PC-9 (cell line): ENCODE measurements at places on chromosomes 3 and 15. TPM values are rescaled to one million over a fixed set of nuclear protein-coding genes. Genes with fewer than 3 reads are reported as not detected.

GRCh38 chr3:108159865-108160264, 62.4 kb downstream of the IFT57 start:
- no peaks in the 10 kb centered on the region for H3K27me3 ChIP-seq
- H3K4me3 ChIP-seq = no peak overlapping the region; the same call in 1 of the 2 replicates
- H3K4me1 ChIP-seq = peaks cover 26% of the 10 kb centered on the region
- 0 out of 2 replicates have a peak, but pooled peaks cover 10% of the 10 kb centered on the region for H3K36me3 ChIP-seq
- peak; percentile 97 for DNase-seq

- no peak for DNase-seq
- H3K27ac ChIP-seq = no peak overlapping the region
- H3K4me3 ChIP-seq = no peak overlapping the region
- no peaks in the 10 kb centered on the region for H3K27me3 ChIP-seq
These were observed 623.5 kb upstream of the TBL1XR1 start for GRCh38 chr3:177820683-177821316.

GRCh38 chr3:33144433-33144832, 30.6 kb downstream of the CRTAP start:
- no peaks in the 10 kb centered on the region for H3K36me3 ChIP-seq
- no peaks in the 10 kb centered on the region for H3K27me3 ChIP-seq
- H3K4me3 ChIP-seq = no peak overlapping the region
- no peak for DNase-seq

- H3K27me3 ChIP-seq = no peaks in the 10 kb centered on the region
- no peak overlapping the region for H3K4me3 ChIP-seq
- 0 out of 2 replicates have a peak, but pooled peaks cover 9% of the 10 kb centered on the region for H3K4me1 ChIP-seq
- H3K27ac ChIP-seq = no peak overlapping the region
- no peak for DNase-seq
These were observed 14.2 kb upstream of the CD200R1L start for GRCh38 chr3:112860898-112861297.

DNA sequence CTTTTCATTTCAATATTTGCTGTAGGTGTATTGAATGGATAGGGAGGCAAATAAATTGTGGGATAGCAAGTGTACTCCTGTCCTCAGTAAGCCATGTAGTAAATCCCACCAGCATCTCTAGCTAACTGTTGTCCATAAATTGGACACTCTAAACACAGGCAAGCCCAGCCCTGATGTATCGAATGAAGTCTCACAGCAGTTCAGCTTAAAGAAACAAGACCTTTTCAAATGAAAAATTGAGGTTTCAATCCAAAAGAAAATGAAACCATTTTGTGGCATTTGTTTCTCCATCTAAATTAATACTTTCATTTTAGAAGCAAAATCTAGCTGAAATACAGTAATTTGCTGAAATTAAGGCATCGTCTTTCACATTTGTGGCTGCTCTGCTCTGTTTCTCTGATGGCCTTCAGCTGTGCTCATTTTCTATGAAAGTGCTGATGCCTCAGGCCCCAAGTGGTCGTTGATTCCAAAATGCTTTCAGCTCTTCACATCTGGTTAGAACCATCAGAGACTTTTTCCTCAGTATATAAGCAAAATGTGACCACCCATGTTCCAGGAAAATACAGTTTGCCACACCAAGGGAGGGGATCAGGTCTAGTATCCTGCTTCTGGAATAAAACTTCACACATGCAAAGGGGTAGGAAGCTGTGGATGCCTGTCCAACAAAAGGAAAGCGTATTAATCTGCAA, 245.0 kb downstream of the ZMAT3 start:
- H3K27ac ChIP-seq = no peak overlapping the region
- no peak overlapping the region for H3K4me3 ChIP-seq
- H3K36me3 ChIP-seq = no peaks in the 10 kb centered on the region
- no peaks in the 10 kb centered on the region for H3K27me3 ChIP-seq
- H3K4me1 ChIP-seq = no peaks in the 10 kb centered on the region
- no peak for DNase-seq

GRCh38 chr15:76310475-76311099, 682 bp downstream of the ETFA start:
- no peak for DNase-seq
- peaks cover 16% of the 10 kb centered on the region; the same call in 1 of the 2 replicates for H3K36me3 ChIP-seq

GRCh38 chr3:185164428-185165217, 11.8 kb upstream of the C3orf70 start:
- H3K4me1 ChIP-seq = no peaks in the 10 kb centered on the region
- peaks cover 49% of the 10 kb centered on the region for H3K27me3 ChIP-seq
- no peaks in the 10 kb centered on the region for H3K36me3 ChIP-seq
- DNase-seq = no peak

GRCh38 chr3:101453961-101454360, 59.1 kb downstream of the SENP7 start:
- H3K36me3 ChIP-seq = no peaks in the 10 kb centered on the region
- no peaks in the 10 kb centered on the region for H3K4me1 ChIP-seq
- no peak overlapping the region for H3K4me3 ChIP-seq

- H3K27me3 ChIP-seq = no peaks in the 10 kb centered on the region
- H3K4me1 ChIP-seq = no peaks in the 10 kb centered on the region
- H3K4me3 ChIP-seq = no peak overlapping the region
- no peak for DNase-seq
- no peaks in the 10 kb centered on the region for H3K36me3 ChIP-seq
These were observed 1151.0 kb downstream of the ZPLD1 start for GRCh38 chr3:103585809-103586208.

GRCh38 chr15:67741308-67741707, 84.0 kb upstream of the SKOR1 start:
- no peak for DNase-seq
- H3K36me3 ChIP-seq = no peaks in the 10 kb centered on the region
- peaks cover 9% of the 10 kb centered on the region for H3K4me1 ChIP-seq
- H3K4me3 ChIP-seq = no peak overlapping the region
- no peaks in the 10 kb centered on the region for H3K27me3 ChIP-seq
- no peak overlapping the region for H3K27ac ChIP-seq

DNA sequence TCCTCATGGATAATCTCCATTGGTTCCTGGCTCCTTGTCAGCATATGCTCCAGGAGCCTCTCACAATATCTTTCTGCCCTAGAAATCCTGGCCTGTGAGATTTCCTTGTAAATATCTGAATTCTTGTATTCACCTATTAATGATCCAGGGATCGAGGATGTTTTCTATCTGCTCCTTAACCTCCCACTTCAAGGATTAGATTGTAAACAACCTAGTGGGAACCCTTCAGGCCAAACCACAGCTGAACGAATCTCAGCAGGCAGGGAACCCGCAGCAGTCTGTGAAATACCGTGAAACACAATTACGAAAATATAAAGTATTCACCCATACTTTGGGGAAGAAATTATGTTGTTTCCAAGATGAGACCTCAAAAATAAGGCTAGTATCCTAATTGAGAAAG, 215.9 kb downstream of the TIGIT start:
- no peaks in the 10 kb centered on the region for H3K27me3 ChIP-seq
- H3K27ac ChIP-seq = no peak overlapping the region
- H3K4me1 ChIP-seq = peaks cover 14% of the 10 kb centered on the region
- H3K36me3 ChIP-seq = no peaks in the 10 kb centered on the region

- H3K4me1 ChIP-seq = no peaks in the 10 kb centered on the region
- no peak for DNase-seq
- no peaks in the 10 kb centered on the region for H3K27me3 ChIP-seq
These were observed 140.4 kb upstream of the MBNL1 start for GRCh38 chr3:152128356-152128755.

- no peak for DNase-seq
- no peaks in the 10 kb centered on the region for H3K27me3 ChIP-seq
- 0 out of 2 replicates have a peak, but pooled peaks cover 6% of the 10 kb centered on the region for H3K36me3 ChIP-seq
- H3K27ac ChIP-seq = no peak overlapping the region
- no peaks in the 10 kb centered on the region for H3K4me1 ChIP-seq
These were observed 168.3 kb downstream of the MEIS2 start for GRCh38 chr15:36932070-36932469.

The PLIN1 gene
- 1.0 and 1.3 TPM in 2 replicates for total RNA-seq

The TIGIT gene
- not detected in 2 replicates for total RNA-seq
